ENCODE measurements at places on chromosomes 6 and 20. TPM values are rescaled to one million over a fixed set of nuclear protein-coding genes. Genes with fewer than 3 reads are reported as not detected.

DNA sequence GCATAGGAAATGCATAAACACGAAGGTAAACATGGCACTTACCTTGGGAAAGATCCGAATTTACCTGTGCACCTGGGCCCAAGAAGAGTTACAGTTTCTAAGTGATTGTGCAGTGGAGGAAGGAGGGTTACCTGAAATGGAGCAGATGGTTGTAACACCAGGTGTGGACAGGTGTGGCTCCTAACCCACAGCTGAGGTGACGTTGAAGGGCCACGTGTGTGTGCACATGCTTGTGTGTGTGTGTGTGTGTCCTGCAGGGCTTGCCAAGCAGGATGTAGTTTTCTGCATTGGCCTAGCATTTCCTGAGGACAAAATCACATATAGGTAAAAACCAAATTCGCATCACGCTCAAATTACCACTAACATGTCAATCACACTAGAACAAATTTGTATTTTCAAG, 240.8 kb downstream of the ANKRD60 start:
- DNase-seq = no peak

- DNase-seq = no peak
Measured at GRCh38 chr20:24795436-24795835, 153.6 kb upstream of the CST7 start.

Gene DST
- total RNA-seq = 4.4 TPM

- DNase-seq = no peak
Measured at GRCh38 chr20:50108556-50109235, 4.3 kb downstream of the UBE2V1 start.

- no peak for DNase-seq
Measured at GRCh38 chr6:389143-389542, 2.4 kb upstream of the IRF4 start.

- no peak for DNase-seq
Measured at GRCh38 chr6:37785002-37785662, 34.4 kb upstream of the ZFAND3 start.

- DNase-seq = no peak
Measured at GRCh38 chr6:2748183-2748582, 2.5 kb downstream of the MYLK4 start.

DNA sequence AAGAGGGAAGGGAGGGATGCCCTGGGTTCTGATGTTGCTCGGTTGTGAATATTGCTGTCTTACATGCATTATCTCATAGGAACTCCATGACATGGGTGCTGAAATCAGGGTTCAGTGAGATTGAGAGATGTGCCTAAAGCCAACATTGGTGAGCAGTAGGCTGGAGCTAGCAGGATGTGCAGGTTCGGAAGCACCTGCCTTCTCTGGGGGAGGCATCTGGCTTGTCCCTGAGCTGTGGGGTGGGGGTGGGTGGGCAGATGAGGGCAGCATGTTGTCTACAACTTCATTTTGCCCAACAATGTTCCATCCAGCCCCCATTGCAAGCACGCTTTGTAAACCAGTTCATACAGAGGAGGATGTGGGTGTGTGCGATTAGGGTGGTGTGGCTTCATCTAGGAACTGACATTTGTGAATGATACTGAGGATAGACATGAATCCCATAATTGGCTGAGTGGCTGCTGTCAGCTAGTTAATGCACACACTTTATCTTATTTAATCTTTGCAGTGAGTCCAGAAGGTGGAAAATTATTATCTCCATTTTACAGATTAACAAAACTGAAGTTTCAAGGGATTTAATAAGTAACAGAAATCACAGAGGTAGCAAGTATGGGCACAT, 119.4 kb downstream of the SYNDIG1 start:
- DNase-seq = no peak

- DNase-seq = no peak
Measured at GRCh38 chr20:37777988-37778659, 84.3 kb downstream of the CTNNBL1 start.

DNA sequence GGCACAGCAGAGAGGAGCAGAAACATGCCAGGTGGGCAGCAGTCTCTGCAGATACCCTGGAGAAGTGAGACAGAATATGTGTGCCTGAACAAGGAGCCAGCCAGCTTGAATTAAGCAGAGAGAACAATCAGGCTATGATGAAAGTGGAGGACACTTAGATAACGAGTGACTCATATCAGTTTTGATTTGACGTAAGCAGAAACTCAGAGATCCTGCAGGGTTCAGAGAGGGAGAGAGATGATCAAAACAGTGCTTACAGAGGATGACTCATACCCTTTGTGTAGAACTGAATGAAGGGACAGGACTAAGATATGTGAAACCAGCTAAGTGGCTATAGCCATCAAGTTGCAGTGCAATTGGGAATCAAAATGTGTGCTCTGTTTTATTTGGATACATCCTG, 300.7 kb downstream of the TENT5A start:
- DNase-seq = no peak

Gene OR12D3
- not detected for total RNA-seq

DNA sequence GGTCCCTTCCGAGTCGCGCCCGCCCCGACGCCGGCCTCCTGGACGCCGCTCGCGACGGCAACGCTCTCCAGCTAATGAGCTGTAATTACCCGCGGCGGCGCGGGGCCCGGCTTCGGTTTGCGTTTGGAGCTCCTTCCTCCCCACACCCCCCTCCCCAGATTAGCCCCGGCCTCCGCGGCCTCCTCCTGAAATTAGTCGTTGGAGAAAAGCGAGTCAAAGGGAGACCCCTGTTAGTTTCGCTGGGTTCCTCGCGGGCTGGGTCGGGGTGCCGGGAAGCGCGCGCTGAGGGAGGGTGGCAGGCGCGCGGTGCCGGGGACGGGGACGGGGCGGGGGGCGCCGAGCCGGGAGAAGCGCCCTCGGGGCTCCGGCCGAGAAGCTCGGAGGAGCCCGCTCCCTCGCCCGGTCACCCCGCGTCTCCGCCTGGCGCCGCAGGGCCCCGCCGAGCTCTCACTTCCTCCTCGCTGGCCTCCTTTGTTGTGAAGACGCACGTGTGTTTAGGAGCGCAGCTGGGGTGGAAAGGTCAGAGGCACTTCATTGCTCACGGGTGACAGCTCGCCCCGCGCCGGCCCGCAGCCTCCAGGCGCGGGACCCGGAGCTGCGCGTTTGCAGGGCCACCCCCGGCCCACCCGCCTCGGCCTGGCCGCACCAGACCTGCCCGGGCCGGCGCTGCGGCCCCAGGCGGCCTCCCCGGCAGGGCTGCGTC, 4.9 kb downstream of the FOXC1 start:
- DNase-seq = no peak

GRCh38 chr6:5746759-5747130, 260.0 kb downstream of the NRN1 start:
- no peak for DNase-seq

Gene NKAIN2
- not detected for total RNA-seq

Gene PEX3
- 16.9 TPM for total RNA-seq

Gene APMAP
- 41.3 TPM for total RNA-seq

DNA sequence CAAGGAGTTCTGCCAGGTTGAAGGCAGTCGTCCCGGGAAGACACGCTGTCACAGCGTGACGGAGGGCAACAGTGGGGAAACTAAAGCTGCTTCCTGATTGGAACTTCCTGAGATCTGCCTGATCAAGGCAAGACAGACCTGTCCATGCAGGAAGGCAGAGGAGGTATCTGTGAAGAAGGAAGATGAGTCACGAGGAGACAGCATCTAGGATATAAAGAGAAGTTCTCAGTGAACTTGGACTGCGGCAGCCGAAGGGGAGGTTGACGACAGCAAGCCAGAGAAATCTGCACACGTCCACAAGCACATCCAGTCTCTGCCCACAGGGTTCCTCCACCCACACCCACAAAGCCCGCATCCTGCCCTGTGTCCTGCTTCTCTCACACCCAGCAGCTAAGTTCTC, 38.6 kb downstream of the PREP start:
- no peak for DNase-seq

DNA sequence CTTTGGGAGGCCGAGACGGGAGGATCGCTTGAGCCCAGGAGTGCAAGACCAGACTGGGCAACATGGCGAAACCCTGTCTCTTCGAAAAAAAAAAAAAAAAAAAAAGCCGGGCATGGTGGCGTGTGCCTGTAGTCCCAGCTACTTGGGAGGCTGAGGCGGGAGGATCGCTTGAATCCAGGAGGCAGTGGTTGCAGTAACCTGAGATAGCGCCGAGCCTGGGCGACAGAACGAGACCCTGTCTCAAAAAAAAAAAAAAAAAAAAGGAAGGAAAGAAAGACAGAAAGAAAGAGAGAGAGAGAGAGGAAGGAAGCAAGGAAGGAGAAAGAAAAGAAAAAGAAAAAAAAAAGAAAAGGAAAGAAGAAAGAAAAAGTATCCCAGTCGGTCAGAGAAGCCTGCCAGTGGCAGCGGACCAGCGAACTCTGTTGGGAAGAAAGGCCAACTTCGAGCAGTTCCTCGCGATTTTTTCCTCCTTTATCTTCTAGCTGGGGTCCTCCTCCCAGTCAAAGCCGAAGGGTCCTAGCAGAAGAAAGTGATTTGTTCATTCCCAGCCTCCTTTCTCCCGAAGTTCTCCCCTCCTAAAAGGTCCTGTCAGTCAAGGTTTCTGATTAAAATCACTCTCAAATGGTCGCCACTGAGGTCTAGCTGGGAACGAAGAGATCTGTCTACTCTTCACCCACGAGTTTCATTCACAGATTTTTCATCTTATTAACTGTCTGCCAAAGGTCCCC, 2.4 kb upstream of the SYCP2L start:
- DNase-seq = no peak

- no peak for DNase-seq
Measured at GRCh38 chr6:126107475-126108166, 121.3 kb downstream of the TRMT11 start.

Measured in activated CD4-positive, alpha-beta T cell treated with anti-CD3 and anti-CD28 coated beads, Interleukin-2, amount 10 ng/mL, durations not matched to agents 7 days and 5 days (primary cell).